Stimulated activated CD4-positive, alpha-beta T cell treated with anti-CD3 and anti-CD28 coated beads, Interleukin-15, amount 100 ng/mL, for 1 hour (primary cell): ENCODE measurements at places on chromosomes 1 and 21.

DNA sequence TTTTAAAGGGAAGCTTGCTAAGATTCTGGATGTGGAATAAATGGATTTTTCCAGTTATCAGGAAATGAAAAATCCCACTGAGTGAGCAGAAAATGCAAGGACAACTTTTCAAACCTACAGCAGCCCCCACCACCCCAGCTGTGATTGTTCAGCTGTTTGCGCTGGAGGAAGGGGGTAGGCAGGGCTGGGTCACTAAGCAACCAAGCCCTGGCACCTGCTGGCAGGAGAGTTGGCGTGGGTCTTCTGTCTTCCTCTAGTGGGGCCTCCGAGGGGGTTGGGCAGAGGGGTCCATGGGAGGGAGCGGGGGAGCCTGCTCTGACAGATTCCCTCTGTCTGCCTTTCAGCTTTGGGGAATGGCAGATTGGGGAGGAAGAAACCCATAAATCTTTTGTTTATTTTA lies 45.3 kb downstream of the EIF2D start:
- DNase-seq: no peak

DNA sequence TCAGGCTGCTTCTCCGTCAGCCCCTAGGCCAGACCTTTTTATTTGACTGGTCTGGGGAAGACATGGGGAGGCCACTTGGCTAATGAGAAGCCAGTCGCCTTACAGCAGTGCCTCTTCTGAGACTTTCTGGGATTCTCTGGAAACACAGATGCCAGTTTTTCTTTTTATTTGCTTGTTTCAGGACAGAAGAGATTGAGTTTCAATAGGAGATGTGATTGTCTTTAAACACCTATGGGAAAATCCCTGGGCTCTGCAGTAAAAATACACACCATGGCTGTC lies 15.4 kb upstream of the BTG2 start:
- DNase-seq: no peak

DNA sequence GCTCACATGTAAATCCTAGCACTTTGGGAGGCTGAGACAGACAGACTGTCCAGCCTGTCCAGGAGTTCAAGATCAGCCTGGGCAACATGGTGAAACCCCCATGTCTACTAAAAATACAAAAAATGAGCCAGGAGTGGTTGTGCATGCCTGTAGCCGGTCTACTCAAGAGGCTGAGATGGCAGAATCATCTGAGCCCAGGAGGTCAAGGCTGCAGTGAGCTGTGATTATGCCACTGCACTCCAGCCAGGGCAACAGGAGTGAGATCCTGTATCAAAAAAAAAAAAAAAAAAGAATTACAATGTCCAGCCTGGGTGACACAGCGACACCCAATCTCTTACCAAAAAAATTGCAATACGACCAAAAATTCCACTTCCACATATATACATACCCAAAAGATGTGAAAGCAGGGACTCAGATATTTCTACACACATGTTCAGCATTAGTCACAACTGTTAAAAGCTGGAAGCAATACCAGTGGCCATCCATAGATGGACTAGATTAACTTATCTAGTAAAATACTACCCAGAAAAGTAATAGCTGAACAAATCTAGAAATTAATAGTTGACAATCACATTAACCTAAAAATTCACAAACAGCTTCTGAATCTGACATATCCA lies 49.2 kb downstream of the ASH1L start:
- DNase-seq: no peak

- no peak for DNase-seq
Measured at GRCh38 chr1:185734929-185735700, 924 bp downstream of the HMCN1 start.

- no peak for DNase-seq
Measured at GRCh38 chr1:28113242-28113572, 24.8 kb upstream of the EYA3 start.

- DNase-seq: no peak
Measured at GRCh38 chr1:68460935-68461334, 11.2 kb upstream of the RPE65 start.

- DNase-seq: no peak
Measured at GRCh38 chr1:15742339-15742801, at the start of gene TMEM82. TMEM82 (plus strand) TSS chr1:15742499; CDS start chr1:15742560, 61 bp downstream.

- DNase-seq: peak; percentile 10
Measured at GRCh38 chr1:226827458-226827857, 43.0 kb upstream of the PSEN2 start.
